H9 (cell line): ENCODE measurements at places on chromosomes 11 and 22. TPM values are rescaled to one million over a fixed set of nuclear protein-coding genes. Genes with fewer than 3 reads are reported as not detected.
A peak's percentile ranks its signal among the peaks of the same experiment; 100 is the strongest.

DNA sequence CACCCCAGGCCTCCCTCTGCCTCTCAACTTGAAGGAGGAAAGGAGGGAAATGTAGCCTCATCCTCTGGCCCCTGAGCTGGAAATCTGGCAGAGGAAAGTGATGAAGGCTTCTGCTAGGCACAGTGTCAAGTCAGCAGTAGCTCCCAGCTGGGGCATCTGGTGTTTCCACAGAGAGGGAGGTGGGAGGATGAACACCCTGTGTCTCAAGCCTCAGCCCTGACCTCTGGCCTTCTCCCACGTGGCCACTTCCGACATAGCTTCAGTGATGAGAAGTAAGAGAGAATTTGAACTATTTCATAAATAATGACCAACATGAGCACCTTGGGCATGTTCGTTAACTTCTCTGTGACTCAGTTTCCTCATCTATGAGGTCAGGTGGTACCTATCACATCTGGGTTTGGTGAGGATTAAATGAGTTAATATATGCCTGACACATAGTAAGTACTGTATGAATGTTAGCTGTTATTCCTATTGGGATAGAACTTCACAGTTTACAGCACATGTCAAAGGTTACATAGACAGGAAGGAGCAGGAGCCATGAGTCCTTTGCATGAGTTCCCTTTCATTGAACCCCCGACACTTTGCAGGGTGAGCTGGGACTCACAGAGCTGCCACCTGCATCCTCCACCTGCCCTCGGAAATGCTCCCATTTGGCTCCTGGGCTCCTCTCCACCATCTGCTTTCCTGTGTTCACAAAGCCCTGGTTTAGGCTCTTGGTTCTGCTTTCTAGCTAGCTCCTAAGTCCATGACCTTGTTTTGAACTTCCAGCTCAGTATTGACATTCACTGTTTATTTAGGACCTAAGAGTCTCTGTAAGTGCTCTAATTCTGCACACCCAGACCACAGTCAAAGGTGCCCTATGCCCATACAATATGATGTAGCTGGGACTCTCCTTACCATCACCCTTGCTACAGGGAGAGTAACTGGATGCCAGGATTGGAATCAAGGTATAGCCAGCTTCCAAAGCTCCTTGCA, 61.7 kb downstream of the CSNK2A3 start:
- no peak overlapping the region for H3K27ac ChIP-seq
- H3K4me1 ChIP-seq, result no peaks in the 10 kb centered on the region
- no peak for DNase-seq
- no peaks in the 10 kb centered on the region for H3K27me3 ChIP-seq
- H3K36me3 ChIP-seq, result no peaks in the 10 kb centered on the region; the same call in 2 of the 3 replicates

Gene LINC01488
- total RNA-seq, result not detected in 2 replicates

- no peak overlapping the region; the same call in 2 of the 3 replicates for H3K4me3 ChIP-seq
- peaks cover 19% of the 10 kb centered on the region for H3K36me3 ChIP-seq
- no peak for DNase-seq
- no peaks in the 10 kb centered on the region; the same call in 1 of the 2 replicates for H3K4me1 ChIP-seq
- no peak overlapping the region for H3K27ac ChIP-seq
Observed at GRCh38 chr11:65595131-65595530, 469 bp downstream of the KCNK7 start.

DNA sequence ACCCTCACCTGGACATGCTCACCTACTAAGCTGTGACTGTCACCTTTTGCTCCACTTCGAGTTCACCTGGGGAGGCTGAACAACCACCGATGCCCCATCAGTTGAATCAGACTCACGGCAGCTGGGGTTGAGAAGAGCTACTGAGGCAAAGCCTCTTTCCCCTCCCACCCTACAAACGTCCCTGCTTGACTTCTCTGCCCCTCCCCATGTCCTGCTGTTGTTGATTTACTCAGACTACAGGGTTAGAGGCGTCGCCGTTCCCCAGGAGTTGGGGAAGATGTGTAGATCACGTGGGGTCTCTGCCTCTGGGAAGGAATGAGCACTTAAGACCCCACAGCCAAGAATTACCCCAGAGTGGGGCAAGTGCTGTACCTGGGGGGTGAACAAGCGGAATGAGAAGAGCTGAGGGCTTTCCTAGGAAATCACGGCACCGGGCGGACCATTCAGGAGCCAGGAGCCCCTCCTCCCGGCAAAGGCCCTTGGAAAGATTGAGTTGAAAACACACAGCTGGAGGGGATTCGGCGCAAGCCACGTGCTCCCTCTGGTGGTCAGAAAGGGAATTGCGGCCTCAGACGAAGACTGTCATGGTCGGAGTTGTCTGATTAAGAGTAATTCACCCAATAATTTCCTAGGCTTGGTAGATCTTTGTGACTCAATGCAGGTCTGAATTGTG, 7.0 kb downstream of the FXYD2 start:
- no peaks in the 10 kb centered on the region for H3K36me3 ChIP-seq
- no peaks in the 10 kb centered on the region; the same call in 1 of the 2 replicates for H3K4me1 ChIP-seq
- DNase-seq, result peak; percentile 90
- no peaks in the 10 kb centered on the region for H3K27me3 ChIP-seq

- no peak overlapping the region for H3K27ac ChIP-seq
- H3K27me3 ChIP-seq, result no peaks in the 10 kb centered on the region
- DNase-seq, result no peak
Observed at GRCh38 chr11:17260020-17260419, 16.5 kb upstream of the NUCB2 start.

GRCh38 chr22:20305894-20306645, 13.8 kb downstream of the DGCR6L start:
- peaks cover under 1% of the 10 kb centered on the region; the same call in 1 of the 2 replicates for H3K27me3 ChIP-seq
- no peaks in the 10 kb centered on the region; the same call in 2 of the 3 replicates for H3K36me3 ChIP-seq
- no peaks in the 10 kb centered on the region for H3K4me1 ChIP-seq
- no peak for DNase-seq

Gene RASL10A
- total RNA-seq, result 0.90 and 0.92 TPM in 2 replicates

GRCh38 chr11:118545533-118545932, 14.5 kb downstream of the TMEM25 start:
- no peak overlapping the region for H3K4me3 ChIP-seq
- no peaks in the 10 kb centered on the region for H3K27me3 ChIP-seq
- H3K4me1 ChIP-seq, result no peaks in the 10 kb centered on the region
- no peak for DNase-seq
- no peak overlapping the region for H3K27ac ChIP-seq
- H3K36me3 ChIP-seq, result peaks cover 10% of the 10 kb centered on the region

DNA sequence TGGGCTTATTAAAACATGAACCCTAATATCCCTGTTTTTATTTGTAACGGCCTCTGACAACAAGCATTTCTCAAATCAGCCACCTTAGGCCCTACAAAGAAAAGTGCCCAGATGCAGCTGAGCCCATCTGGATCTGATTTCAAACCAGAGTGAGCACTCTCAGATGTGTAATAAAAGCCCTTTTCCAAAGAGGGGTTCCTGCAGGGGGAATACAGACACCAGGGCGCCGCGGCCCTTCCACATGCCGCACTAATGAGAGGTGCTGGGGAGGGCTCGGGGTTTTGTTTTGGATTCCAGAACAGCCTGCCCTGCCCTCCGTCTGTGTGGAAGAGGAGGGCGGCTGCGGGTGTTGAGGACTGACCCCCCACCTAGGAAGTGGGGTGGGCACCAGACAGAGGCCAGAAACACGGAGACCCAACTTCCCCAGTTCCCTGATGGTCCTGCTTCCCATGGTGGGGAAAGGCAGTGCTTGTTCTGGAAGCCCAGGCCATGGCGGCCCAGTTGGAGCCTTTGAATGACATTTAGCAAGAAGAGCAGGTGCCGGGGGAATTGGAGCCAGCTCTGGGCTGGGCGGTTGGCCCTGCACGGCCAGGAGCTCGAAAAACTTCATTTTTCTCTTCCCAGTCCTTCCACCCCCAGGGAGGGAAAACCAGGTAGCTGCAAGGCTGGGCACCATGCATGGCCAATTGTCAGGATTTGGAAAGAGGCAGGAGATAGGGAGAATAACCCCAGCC, 63.7 kb downstream of the MACROD1 start:
- H3K4me3 ChIP-seq, result no peak overlapping the region
- H3K27me3 ChIP-seq, result peaks cover 4% of the 10 kb centered on the region; the same call in 1 of the 2 replicates
- DNase-seq, result no peak
- H3K27ac ChIP-seq, result no peak overlapping the region
- no peaks in the 10 kb centered on the region for H3K4me1 ChIP-seq

- H3K27me3 ChIP-seq, result no peaks in the 10 kb centered on the region
- DNase-seq, result peak; percentile 68
- no peaks in the 10 kb centered on the region for H3K36me3 ChIP-seq
- no peaks in the 10 kb centered on the region; the same call in 1 of the 2 replicates for H3K4me1 ChIP-seq
Observed at GRCh38 chr11:119624102-119624615, 104.8 kb downstream of the NECTIN1 start.

Gene MB
- total RNA-seq, result 0.29 and 0.55 TPM in 2 replicates

Gene TAF1D
- total RNA-seq, result 258 and 272 TPM in 2 replicates

DNA sequence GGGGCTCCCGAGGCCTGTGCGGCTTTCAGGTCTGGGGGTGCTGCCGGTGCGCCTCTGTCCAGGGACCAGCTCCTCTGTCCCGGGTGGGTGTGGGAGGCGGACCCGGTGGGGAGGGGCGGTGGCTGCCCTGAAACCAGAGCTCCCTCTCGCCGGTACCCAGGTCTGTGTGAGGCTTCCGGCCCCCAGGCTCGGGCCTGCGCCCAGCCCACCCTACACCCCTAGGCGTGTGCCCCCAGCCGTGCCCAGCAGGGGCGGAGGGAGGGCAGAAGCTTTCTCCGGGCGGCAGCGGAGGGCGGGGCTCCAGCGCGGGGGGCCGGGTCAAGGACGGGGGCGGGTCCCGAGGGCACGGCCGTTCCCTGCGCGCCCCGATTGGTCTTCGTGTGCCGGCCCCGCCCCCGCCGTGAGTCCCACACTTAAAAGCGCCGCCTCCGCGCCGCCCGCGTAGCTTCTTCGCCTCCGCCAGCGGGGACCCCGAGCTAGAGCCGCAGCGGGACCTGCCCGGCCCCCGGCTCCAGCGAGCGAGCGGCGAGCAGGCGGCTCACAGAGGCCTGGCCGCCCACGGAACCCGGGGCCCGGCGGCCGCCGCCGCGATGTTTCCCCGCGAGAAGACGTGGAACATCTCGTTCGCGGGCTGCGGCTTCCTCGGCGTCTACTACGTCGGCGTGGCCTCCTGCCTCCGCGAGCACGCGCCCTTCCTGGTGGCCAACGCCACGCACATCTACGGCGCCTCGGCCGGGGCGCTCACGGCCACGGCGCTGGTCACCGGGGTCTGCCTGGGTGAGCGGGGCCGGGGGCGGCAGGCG, 616 bp downstream of the PNPLA2 start:
- H3K36me3 ChIP-seq, result peaks cover 18% of the 10 kb centered on the region
- H3K4me3 ChIP-seq, result peak overlapping the region; percentile 76
- DNase-seq, result peak; percentile 90
- no peaks in the 10 kb centered on the region for H3K4me1 ChIP-seq

- no peaks in the 10 kb centered on the region for H3K27me3 ChIP-seq
- H3K36me3 ChIP-seq, result no peaks in the 10 kb centered on the region
- DNase-seq, result peak; percentile 13
- H3K4me1 ChIP-seq, result no peaks in the 10 kb centered on the region
- no peak overlapping the region for H3K4me3 ChIP-seq
Observed at GRCh38 chr22:48899523-48900326, 927.9 kb downstream of the BRD1 start.

Gene ELFN2
- total RNA-seq, result 0.64 and 0.70 TPM in 2 replicates

Gene TSPAN18
- total RNA-seq, result 25.3 and 26.5 TPM in 2 replicates

- H3K4me1 ChIP-seq, result no peaks in the 10 kb centered on the region
- no peaks in the 10 kb centered on the region for H3K36me3 ChIP-seq
- no peak overlapping the region for H3K27ac ChIP-seq
- H3K27me3 ChIP-seq, result no peaks in the 10 kb centered on the region
- no peak for DNase-seq
- H3K4me3 ChIP-seq, result no peak overlapping the region
Observed at GRCh38 chr11:33445761-33446161, 188.6 kb downstream of the HIPK3 start.

DNA sequence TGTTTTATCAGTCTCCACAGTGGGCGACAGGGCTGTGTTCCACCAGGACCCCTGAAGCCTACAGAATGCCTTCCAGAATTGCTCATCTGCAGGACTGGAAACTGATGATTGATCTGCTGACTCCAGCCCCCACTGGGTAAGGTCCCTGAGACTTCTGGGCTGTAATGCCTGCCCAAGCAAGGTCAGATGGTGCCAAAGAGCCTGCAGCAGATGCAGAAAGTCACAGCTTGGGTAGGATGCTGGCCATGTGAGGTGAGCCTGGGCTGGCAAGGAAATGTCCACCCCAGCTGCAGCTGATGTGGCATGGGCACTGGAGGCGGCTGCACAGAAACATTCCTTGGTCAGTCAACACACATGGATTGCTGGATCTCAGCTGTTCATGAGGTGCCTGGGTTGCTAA, 30.9 kb downstream of the LRRC32 start:
- no peak overlapping the region for H3K27ac ChIP-seq
- H3K27me3 ChIP-seq, result no peaks in the 10 kb centered on the region
- H3K4me1 ChIP-seq, result peaks cover 3% of the 10 kb centered on the region; the same call in 1 of the 2 replicates
- DNase-seq, result no peak

Gene IRAG1
- total RNA-seq, result 2.4 and 3.3 TPM in 2 replicates

Gene RAB3IL1
- total RNA-seq, result 1.8 and 2.4 TPM in 2 replicates

Gene KCNJ1
- not detected in 2 replicates for total RNA-seq

Gene RSF1
- 69.6 and 82.6 TPM in 2 replicates for total RNA-seq

DNA sequence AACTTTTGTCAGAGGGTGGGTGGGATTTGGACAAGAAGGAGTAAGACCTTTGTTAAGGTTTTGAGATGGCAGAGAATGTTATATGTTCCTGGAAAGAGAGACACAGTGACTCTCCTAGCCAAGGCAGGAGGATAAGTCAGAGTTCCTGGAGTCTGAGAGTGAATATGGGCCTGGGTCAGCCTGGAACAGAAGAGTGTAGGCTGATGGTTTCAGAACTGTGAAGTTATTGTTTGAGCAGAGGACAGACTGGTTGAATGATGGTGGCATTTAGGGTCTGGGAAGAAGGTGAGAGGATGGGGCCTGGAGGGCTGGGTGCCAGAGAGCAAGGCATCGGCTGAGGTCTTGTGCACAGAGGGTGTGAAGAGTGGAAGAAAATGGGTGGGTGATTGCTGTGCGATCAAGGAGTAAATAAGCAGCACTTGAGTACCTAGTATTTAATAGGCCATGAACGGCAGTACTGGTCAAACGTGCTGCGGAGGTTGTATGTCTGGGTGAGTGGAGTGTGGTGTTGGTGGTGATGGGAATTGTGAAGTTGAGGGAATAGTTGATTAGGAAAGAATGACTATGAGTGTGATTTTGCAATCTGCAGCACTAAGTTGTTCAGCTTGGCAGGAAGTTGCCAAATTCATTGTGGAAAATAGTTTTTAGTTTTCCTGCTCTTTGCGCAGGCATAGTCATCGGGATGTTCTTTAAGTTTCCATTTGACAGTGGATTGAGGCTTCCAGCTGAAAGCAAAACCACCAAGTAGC, 1.8 kb downstream of the PANX1 start:
- no peak overlapping the region for H3K27ac ChIP-seq
- DNase-seq, result no peak
- peaks cover 16% of the 10 kb centered on the region; the same call in 1 of the 2 replicates for H3K4me1 ChIP-seq
- H3K36me3 ChIP-seq, result peaks cover 2% of the 10 kb centered on the region

GRCh38 chr22:23518376-23519187, 61.5 kb downstream of the IGLL1 start:
- H3K4me3 ChIP-seq, result no peak overlapping the region
- H3K27me3 ChIP-seq, result no peaks in the 10 kb centered on the region; the same call in 1 of the 2 replicates
- no peaks in the 10 kb centered on the region for H3K4me1 ChIP-seq
- H3K27ac ChIP-seq, result no peak overlapping the region
- no peak for DNase-seq
- peaks cover 2% of the 10 kb centered on the region; the same call in 1 of the 2 replicates for H3K36me3 ChIP-seq
